Pancreas (tissue), 10 donors: ENCODE measurements at places on chromosomes 13 and 19. TPM values are rescaled to one million over a fixed set of nuclear protein-coding genes. Genes with fewer than 3 reads are reported as not detected.
A peak's percentile ranks its signal among the peaks of the same experiment; 100 is the strongest.

The S1PR5 gene
- total RNA-seq: 0.51 TPM

The PINLYP gene
- total RNA-seq: 1.1 TPM

The PLPPR3 gene
- total RNA-seq: 0.38 TPM

GRCh38 chr19:33098055-33098534 is 17.1 kb downstream of the GPATCH1 start:
- no peak for DNase-seq

DNA sequence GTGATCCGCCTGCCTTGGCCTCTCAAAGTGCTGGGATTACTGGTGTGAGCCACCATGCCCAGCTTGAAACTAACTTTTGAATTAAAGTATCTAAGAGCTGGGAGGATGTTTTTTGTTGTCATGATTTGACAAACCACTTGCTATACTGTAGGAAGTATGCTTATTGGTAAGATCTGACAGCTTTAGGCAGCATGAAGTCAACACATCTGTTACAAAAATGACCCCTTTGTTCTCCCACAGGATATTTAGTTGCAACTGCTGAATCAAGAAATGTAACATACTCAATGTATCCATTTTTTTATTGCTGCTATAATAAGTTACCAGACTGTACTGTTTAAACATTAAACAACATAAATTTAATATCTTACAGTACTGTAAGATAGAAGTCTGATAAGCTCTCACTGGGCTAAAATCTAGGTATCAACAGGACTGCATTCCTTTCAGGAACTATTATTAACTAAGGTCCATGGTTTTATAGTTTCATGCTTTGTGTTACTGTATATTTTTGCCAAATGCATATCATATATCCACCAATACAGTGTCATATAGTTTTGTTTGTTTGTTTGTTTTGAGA is 22.8 kb upstream of the LRP3 start:
- DNase-seq: no peak

DNA sequence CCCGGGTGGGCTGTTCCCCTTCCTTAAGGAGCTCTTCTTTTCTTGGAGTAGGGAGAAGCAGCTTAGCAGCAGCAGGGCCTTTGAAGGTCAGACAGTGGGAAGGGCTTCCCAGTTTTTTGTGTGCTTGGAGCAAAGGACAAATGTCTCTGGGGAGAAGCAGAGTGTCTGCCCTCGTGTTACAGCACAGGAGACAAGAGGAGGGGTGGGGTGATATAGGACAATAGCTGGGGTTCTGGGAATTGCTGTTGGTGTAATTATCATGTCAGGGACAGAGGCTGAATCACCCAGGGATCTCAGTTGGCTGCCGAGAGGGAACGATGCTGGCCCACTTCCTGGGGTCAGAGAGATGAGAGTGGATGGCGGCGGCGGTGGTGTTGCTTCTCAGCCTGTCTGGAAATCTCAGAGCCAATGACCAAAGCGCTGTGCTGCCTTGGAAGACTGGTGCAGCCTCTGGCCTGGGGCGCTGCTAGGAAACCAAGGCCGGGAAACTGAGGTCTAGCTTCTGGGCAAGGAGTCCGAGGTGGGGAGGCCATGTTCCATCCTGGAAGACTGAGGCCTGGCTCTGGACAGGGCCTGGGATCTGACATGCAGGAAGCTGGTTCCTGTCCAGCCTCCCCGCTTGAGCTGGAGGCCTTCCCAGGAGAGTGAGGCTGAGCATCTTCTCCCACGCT is 1.2 kb downstream of the INAFM1 start:
- DNase-seq: peak; percentile 69

DNA sequence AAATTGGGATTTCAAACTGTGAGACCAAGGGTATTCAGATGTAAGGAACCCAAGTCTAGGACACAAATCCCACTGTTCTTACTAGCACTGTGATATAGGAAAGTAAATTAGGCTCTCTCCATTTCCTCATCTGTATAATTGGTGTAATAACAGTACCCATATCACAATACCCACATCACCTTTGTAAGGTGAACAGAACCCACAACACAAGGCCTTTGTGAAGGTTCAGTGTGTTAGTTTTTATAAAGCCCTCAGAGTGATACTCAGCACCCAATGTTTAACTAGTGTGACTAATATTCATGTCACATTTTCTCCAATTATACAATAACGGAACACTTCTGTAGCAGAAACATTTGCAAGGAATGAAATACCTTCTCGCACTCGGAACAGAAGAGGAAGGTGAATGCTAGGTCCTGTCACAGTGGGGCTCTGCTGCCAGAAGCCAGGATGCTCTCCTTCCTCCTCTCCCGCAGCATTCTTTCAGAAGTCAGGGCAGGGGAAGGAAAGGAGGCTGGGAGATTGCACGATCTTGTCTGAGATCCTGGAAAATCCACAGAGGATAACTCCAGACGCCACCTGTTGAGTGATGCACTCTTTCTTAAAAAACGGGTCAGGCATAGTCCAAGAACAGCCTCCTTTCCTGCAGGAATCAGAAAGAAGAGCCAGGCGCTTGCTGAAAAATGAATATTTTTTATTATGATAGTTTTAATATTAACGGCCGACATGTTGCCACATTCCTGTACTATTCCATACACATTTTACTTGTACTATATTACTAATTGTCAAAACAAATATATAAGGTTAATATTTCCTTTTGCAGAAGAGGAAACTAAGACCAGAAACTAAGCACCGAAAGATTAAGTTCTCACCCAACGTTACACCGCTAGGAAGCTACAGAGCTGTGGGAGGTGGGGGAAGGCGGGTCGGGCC is 762 bp downstream of the ZNF45 start:
- no peak for DNase-seq

GRCh38 chr13:99157046-99157445 is 43.6 kb upstream of the UBAC2 start:
- no peak for DNase-seq

GRCh38 chr19:14063105-14063504 is 1.2 kb upstream of the PALM3 start:
- DNase-seq: no peak

GRCh38 chr13:106036870-106037269 is 498.6 kb downstream of the EFNB2 start:
- DNase-seq: no peak

- DNase-seq: peak; percentile 86
Measured at GRCh38 chr13:113816946-113817859, 46.7 kb downstream of the GAS6 start.
